ENCODE measurements at places on chromosomes 12 and 14.

- no peak for DNase-seq
Measured at GRCh38 chr14:63243646-63244045, 39.4 kb downstream of the RHOJ start.

DNA sequence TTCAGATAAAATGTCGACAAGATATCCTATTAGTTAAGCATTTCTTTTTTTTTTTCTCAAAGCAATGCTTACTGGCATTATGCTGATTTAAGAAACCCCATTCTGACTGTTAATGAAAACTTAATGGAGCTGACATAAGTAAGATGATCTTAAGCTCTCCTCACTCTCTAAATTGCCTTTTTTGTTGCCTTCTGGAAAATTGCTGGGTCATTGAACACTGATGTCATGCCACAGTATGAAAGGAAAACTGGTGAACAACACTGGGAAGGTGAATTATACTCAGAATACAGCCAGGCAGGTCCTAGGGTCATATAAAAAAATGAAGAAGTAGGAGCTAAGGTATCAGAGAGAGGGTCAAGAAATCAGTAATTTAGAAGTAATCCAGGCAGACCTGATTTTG lies 179.9 kb downstream of the BTG1 start:
- no peak for DNase-seq

GRCh38 chr12:58888131-58888783 lies 32.0 kb downstream of the LRIG3 start:
- DNase-seq = no peak

DNA sequence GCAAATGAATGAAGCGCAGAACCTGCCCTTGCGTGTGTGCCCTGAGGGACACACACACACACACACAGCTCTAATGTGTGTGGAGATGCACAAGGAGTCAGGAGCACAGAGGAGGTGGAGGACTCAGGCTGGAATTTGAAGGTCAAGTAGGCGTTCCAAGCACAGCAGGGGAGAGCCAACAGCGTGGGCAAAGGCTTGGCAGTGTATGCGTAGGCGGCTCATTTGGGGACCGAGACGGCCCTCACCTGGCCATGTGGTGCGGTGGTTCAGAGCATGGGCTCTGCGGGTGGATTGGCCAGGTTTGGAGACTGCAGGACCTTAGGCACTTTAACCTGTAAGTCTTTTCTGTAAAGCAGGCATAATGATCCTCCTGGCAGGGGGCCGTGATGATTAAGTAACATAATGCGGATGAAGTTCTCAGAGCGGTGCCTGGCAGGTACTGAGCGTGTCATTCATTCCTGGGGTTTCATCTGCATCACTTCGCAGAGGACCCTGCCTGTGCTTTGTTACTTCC lies 69.5 kb upstream of the SLC24A4 start:
- peak; percentile 47 for DNase-seq

- DNase-seq = no peak
Measured at GRCh38 chr14:74932401-74932901, 9.4 kb upstream of the RPS6KL1 start.

DNA sequence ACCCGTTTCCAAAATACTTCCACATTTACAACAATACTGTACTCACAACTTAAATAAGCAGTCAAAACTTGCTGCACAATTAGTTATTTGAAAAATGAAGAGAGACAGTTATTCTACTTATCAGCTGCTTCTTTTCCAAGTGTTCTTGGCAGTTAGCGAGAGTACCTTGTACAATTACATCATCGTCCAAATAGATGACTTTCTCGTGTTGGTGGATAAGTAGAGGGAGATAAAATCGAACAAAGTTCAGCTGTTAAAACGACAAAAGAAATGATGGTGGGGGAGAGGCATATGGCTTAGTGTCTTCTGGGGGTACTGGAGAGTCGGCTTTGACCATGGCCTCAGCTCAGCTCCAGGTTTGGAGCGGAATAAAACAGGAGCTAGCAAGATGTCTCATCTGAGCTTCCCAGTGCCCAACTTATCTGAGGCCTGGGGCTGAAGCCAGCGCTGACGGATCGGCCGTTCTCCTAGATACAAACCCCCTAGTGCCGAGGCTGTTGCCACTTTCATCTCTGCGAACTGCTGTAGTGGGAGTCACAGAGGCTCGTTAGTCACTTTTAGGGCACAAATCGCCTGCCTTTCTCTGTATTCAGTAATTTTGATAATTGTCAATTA lies 31.7 kb downstream of the TDG start:
- DNase-seq = no peak

GRCh38 chr14:71625891-71626701 lies 306.1 kb upstream of the RGS6 start:
- no peak for DNase-seq

GRCh38 chr14:23183158-23183470 lies 346 bp downstream of the SLC7A8 start:
- DNase-seq = no peak

GRCh38 chr14:51933191-51933590 lies 56.2 kb upstream of the RTRAF start:
- DNase-seq = no peak

DNA sequence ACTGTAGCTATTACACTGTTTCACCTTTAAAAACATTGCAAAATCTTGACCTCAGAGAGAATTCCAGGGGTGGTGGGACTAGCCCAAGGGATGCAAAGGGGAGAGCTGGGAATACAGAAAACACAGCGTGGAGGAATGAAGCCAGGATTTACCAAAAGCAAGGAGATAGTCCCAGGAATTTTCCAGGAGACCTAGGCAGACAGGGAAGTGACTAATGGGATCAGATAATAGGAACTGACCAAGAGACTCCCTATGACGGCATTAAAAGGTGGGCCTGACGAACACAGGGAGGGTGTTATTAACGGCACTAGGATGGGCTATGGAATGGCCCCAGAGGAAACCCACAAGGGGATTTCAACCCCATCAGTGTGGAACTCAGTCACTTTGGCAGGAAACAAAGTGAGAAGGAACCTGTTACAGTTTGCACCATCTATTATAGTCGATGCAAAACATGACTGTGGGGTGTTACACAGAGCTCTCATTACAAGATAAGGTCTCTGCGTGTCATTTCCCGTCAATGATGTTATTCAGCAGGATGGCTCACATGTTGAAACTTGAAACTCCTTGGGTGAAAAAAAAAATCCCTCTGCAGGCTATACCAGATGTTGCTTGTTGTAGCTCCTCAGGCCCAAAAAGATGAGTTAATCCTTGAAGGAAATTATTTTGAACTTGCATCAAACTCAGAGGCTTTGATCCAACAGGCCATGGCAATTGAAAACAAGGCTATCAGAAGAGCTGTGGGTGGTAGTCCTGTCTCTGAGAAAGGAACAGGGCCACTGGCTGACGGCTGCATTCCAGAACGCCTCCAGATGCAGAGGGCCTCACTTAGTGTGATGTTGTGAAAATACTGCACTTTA lies 58.7 kb downstream of the DRAM1 start:
- no peak for DNase-seq

- DNase-seq = peak; percentile 63
Measured at GRCh38 chr12:119780786-119781434, 96.2 kb downstream of the CIT start.

- no peak for DNase-seq
Measured at GRCh38 chr14:95191445-95192199, 34.3 kb upstream of the DICER1 start.

- peak; percentile 58 for DNase-seq
Measured at GRCh38 chr12:8156845-8157244, at the start of gene ZNF705A. TSS of gene ZNF705A (plus strand) at chr12:8157015. CDS start at chr12:8172626, 15,611 bp downstream.

DNA sequence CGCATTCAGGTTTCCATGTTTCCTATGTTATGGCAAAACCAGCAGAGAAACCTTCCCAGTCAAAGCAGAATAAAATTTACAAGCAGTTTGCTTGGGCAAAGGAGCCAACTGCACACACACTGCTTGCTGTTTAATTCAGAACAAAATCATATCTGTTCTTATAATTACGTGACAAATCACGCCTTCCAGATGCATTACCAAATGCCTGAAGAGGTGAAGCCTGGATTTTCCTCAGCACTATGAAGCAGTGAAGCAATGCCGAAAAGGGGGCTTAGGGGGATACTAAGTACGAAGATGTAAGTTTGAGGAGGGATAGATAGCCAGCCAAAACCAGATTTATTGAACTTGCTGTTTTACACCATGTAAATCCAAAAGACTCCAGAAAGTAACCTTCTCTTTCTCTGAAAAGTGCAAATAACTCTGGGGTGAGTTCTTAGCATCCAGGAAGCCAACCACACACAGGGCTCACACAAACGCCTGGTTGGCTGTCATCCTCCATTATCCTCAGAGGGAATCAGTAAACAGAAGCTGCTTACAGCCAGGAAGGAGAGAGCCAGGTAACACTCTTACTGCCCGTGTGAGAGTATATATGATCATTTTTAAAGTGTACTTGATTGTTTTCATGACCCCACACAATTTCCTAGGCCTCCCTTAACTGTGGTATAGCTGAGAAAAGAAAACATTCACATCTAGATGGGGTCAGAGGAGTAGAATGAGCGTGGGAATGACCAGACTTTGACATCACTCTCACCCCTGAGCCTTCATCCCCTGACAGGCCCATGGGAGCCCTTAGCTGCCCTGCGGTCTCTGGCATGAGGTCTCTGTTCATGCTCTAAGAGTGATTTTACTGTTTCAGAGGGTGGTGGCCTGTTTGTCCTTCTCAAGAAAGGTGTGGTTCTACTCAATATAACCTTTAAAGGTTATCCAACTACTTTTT lies 442.5 kb downstream of the EGLN3 start:
- no peak for DNase-seq

- peak; percentile 2 for DNase-seq
Measured at GRCh38 chr12:67592228-67593011, 56.1 kb upstream of the DYRK2 start.

- peak; percentile 90 for DNase-seq
Measured at GRCh38 chr12:53561590-53561953, 54.3 kb upstream of the NPFF start.

DNA sequence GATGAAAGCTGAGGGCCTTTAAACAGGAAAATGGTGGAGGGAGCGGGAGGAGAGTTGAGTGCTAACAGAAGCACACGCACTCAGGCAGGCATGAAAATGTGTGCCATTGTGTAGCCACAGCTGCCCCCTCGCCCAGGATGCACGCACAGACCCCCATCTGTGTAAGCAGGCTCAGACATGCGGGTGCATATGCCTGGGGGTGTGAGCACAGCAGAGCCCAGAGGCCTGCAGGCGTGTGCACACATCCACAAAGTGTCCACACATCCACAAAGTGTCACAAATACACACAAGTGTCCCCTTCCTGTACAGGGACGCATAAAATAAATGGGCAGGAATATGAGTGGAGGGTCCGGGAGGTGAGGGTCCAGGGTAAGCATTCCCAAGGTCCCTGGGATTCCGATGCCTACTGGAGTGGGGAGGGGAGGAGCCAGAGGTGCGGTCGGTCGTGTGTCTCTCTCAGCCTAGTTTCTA lies 805 bp upstream of the KRT7 start:
- no peak for DNase-seq

DNA sequence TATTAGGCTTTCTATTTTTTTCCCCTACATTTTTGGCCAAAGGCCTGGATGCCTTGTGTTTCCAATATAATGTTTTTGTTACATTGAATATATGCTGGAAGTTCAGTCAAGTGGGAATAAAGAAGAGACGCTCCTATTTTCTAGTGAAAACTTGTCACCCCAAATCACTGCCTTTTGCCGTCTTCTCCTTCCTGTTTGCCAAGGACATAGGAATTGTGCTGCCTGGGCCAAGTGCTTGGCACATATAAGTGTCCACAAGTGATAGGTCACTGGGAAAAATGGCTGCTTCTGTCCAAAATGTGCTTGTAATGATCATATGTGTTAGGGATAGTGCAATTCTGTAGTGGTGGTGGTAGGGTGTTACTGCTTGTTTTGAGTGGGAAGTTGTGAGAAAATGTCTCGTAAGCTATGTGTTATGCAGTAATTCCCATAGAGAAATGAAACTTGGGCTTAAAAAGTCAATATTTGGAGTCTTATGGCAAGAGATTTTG lies 11.6 kb upstream of the KCNJ8 start:
- no peak for DNase-seq

DNA sequence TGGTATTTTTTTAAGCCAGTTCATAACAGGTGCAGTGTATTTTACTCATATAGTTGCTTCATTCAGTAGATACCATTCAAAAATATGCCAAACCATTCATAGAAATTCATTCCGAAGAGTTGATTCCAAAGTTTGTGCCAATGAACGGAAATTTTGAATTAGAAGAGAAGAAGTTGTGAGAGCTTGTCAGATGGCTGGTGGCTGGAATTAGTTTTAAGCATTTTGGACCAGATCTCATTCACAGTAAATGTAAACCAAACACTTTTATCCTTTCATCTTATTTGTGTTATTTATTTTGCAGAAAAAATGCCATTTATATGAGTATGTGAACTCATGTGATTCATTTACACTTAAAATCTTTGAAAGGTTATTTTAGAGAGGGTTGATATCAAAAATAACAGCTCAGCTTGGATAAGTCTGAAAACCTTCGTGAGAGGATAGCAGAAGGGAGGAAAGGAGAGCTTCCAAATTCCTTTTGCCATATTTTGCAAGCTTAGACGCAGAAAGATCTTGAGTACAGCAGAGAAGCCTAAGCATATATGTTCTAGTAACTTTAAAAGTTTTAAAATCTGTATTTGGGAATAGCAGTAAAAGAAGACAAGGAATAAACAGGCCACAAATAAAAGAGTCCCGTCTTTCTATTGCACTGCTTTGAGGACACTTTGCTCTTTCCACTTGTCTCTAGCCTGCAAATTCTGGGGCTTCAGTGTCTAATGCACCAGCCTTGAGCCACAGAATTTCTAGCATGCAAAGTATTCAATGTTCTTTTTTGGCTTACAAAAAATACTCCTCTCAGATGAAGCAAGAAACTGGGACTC lies 253.6 kb upstream of the FLRT2 start:
- no peak for DNase-seq

- no peak for DNase-seq
Measured at GRCh38 chr12:113055594-113056380, 743 bp upstream of the DTX1 start.

GRCh38 chr12:65742018-65743010 lies 82.0 kb upstream of the HMGA2 start:
- DNase-seq = peak; percentile 46

DNA sequence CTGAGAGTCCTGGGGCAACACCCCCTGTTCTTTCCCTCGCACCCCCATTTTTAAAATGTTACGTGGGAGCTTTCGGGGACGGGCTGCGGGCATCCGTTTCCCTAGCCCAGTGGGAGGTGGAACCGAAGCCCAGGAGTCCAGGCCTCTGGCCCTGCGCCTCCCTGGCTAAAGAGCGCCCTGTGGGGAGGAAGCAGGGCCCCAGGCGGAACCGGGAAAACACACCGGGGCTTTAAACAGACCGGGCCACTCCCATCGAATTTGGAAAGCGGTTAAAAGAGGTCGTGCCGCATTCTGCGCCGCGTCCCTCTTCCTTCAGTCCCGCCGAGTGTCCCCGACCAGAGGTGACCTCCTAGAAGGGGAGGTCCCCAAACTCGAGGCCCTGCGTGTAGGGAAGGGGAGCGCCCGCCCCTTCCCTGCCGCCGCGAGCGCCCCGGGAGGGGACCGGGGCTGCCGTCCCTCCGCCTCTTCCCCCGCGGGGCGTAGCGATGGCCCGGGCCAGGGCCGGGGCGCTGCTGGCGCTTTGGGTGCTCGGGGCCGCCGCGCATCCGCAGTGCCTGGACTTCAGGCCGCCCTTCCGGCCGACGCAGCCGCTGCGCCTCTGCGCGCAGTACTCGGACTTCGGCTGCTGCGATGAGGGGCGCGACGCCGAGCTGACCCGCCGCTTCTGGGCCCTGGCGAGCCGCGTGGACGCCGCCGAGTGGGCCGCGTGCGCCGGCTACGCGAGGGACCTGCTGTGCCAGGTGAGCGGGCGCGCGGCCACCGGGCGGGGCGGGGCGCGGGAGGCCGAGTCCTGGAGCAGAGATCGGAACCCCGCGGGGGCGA lies at the start of gene HHIPL1:
TSS of gene HHIPL1 (plus strand) at position 407 of the 822 bp plus-strand sequence. CDS start at position 486, 79 bp downstream.
- DNase-seq = no peak

- DNase-seq = no peak
Measured at GRCh38 chr12:22615963-22616501, 8.9 kb upstream of the ETNK1 start.

GRCh38 chr12:131090274-131091210 lies 136.8 kb downstream of the ADGRD1 start:
- peak; percentile 50 for DNase-seq

Data from SW480 (cell line).